ENCODE measurements at places on chromosomes 5 and 9. TPM values are rescaled to one million over a fixed set of nuclear protein-coding genes. Genes with fewer than 3 reads are reported as not detected.

Gene ROR2
- 122 TPM for total RNA-seq

Gene FSD1L
- 11.1 TPM for total RNA-seq

DNA sequence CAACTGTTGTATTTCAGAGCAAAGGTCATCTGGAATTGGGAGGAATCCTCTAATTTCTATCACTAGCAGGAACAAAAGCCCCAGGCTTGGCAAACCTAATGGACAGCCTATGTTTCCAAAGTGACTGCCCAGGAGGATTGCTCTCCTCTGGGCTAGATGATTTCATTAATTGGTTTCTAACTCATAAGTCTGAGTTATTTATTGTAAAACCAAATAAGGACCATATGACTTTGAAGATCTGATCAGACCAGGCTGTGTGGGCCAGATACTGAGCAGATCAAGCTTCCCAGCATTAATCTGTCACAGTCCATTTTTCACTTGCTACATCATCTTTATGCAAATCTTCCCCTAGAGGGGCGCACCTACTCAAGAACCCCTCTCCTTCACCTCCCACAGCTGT is 125.2 kb downstream of the PRDM6 start:
- H3K27ac ChIP-seq = no peak overlapping the region
- no peaks in the 10 kb centered on the region for H3K27me3 ChIP-seq
- no peaks in the 10 kb centered on the region for H3K36me3 ChIP-seq
- H3K4me1 ChIP-seq = peaks cover 3% of the 10 kb centered on the region
- DNase-seq = no peak

DNA sequence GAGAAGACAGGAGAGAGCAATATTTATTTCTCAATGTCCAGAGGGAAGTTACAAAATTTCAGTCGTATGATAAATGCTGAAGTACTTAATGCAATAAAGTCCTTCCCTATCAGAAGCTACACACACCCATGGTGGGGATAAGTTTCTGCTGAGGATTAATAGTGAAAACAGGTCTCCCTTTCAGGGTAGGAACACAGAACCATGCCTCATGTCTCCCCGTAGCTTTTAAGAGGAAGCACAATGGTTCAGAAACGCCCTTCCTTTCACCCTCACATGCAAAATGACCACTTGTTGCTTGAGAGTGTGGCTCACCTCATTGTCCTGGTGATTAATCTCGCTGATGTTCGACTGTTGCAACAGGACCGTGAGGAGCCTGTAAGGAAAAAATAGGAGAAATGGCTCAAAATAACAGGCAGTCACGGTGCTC is 73.6 kb downstream of the ANKRD55 start:
- peaks cover 17% of the 10 kb centered on the region for H3K4me1 ChIP-seq
- DNase-seq = no peak
- no peaks in the 10 kb centered on the region for H3K36me3 ChIP-seq
- H3K4me3 ChIP-seq = no peak overlapping the region
- H3K27ac ChIP-seq = no peak overlapping the region

GRCh38 chr5:72221541-72221940 is 98.5 kb downstream of the MRPS27 start:
- peaks cover 80% of the 10 kb centered on the region for H3K36me3 ChIP-seq
- no peak overlapping the region for H3K4me3 ChIP-seq
- H3K27me3 ChIP-seq = no peaks in the 10 kb centered on the region

Gene CSF1R
- total RNA-seq = not detected

Gene ARID3C
- total RNA-seq = 0.31 TPM

Gene NFIL3
- total RNA-seq = 40.4 TPM
